ENCODE measurements at places on chromosomes 1 and 21.

DNA sequence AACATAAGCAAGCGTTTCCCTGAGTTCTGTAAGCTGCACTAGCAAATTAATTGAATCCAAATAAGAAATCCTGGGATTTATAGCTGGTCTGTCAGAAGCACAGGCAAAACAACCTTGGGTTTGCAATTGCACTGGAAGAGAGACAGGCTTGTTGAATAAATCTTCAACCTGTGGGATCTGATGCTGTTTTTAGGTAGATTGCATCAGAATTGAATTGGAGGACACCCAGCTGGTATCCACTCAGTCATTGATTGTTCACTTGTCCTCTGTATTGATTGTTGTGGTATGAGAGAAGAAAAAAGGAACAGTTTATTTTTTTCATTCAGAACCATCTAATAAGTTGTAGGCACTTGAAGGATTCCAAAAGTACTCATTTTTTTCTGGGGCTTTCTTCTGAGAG, 497.4 kb downstream of the SIPA1L2 start:
- no peak for DNase-seq

GRCh38 chr21:33155005-33155404, 74.7 kb upstream of the IFNAR2 start:
- DNase-seq, result no peak

GRCh38 chr1:153277852-153278251, 18.4 kb downstream of the LORICRIN start:
- DNase-seq, result no peak

GRCh38 chr21:37987668-37988067, 71.4 kb upstream of the KCNJ6 start:
- no peak for DNase-seq

GRCh38 chr1:197182716-197183115, 36.2 kb upstream of the ASPM start:
- DNase-seq, result no peak

DNA sequence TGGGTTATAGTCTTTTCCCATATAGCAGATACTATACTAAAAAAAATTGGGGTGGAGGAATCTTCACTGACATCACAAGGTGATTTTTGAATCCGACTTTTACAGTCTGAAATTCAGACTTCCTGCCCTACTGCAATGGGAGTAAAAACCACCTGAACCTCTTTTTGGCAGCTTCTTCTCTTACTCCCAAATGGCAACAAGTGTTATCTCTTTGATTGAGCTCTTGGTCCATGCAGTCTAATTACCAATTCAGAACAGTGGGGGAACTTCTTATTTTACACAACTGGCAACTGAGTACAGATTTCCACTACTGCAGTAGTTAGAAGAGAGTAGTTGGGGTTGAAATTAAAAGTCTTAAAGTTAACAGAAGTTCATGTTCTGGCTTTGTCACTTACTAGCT, 62.3 kb downstream of the MACF1 start:
- no peak for DNase-seq

DNA sequence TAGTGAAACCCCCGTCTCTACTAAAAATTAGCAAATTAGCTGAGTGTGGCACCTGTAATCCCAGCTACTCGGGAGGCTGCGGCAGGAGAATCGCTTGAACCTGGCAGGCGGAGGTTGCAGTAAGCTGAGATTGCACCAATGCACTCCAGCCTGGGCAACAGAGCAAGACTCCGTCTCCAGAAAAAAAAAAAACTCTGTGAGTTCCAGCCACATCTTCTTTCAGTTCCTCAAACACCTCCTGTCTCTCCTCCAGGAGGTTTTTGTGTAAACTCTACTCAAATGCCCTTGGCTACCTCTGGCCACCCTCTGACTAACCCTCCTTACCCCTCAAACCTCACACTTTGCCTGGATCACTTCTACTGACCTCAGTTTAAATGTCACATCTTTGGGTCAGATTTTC, 38.1 kb downstream of the RCSD1 start:
- DNase-seq, result no peak

- no peak for DNase-seq
These were observed 51.2 kb downstream of the WLS start for GRCh38 chr1:68181165-68181556.

GRCh38 chr1:17544776-17545350, 5.4 kb downstream of the ARHGEF10L start:
- no peak for DNase-seq

DNA sequence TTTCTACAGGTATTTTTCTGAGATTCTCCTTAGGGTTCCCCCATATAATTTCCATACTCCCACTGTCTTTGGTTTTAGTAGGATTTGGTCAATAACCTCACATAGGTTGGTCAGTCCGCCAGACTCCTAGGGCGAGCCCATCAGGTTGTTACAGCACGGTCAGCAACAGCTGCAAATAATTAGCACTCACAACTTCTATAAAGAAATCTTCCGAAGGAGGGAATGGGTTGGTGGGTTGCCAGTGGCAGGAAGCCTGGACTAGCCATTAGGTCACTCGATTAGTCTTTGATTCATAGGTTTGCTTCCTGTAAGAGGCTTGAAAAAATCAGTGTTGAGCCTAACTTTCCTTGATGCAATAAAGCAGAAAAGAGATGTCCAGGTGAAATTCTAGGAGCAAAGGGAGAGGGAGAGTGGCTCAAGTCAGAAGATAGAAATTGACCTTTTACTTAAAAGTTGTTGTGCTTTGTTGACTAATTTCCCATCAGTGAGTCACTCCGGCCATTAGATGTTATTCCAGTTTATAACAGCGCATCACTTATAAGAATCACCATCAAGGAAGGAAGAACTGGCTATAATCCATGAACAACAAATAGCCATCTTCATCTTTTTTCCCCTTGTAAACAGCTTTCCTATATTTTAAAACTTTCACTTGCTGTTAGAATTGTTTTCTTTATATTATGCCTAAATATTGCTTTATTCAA, 88.3 kb downstream of the TPR start:
- DNase-seq, result no peak

DNA sequence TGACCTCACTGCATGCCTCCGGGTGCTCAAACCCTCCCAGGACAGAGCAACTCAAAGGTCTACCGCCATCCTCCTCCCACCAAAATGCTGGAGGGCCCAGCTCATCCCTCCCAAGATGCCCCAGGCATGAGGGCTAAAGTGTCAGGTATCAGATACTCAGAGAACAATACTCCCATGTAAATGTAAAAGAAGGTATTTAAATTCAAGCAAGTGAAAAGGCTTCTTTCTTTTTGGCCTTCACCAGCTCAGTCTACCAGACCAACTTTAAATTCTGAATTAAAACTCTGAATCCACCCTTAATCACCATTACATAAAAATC, 3.0 kb downstream of the PARP1 start:
- no peak for DNase-seq

DNA sequence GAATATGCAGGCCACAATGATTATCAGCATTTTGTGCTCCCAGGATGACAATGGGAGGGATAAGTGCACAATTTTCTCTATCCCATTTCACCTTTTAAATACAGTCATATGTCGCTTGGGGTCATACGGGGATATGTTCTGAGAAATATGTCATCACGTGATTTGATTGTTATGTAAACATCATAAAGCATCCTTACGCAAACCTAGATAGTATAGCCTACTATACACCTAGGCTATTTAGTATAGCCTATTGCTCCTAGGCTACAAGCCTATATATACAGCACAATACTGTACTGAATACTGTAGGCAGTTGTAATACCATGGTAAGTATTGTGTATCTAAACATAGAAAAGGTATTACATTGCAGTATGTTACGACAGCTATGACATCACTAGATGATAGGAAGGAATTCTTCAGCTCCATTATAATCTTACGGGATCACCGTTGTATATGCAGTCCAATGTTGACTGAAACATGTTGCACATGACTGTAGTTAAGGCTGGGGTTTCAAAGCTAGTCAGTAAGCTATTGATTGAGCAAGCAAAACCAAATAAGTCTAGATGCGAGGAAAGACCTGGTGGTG, 18.9 kb downstream of the RUSC1 start:
- DNase-seq, result no peak

DNA sequence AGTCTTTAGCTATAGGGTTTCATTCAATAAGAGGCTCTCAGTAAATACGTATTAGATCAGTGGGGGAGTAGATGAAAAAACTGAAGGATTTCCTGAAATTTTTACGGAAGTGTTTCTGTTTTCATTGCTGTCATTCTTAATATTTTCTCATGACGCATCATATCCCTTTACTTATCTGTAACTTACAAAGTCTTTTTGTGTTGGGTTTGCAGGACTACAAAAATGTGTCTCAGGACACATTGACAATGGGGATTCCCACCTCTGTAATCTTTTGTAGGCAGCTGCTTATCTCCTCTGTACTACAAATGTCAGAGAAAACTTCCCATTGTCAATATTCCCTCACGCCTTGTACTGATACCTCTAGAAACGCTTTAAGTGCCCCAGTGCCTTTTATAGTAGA, 35.5 kb downstream of the CRP start:
- no peak for DNase-seq

GRCh38 chr1:203036537-203036936, 10.2 kb downstream of the PPFIA4 start:
- no peak for DNase-seq

GRCh38 chr1:114181356-114181755, 27.7 kb upstream of the SYT6 start:
- DNase-seq, result no peak

GRCh38 chr1:75293270-75293669, 159.1 kb downstream of the LHX8 start:
- no peak for DNase-seq

- no peak for DNase-seq
These were observed 61.2 kb downstream of the WNT9A start for GRCh38 chr1:227886503-227886961.

- no peak for DNase-seq
These were observed 635 bp upstream of the MMEL1 start for GRCh38 chr1:2633366-2633935.

DNA sequence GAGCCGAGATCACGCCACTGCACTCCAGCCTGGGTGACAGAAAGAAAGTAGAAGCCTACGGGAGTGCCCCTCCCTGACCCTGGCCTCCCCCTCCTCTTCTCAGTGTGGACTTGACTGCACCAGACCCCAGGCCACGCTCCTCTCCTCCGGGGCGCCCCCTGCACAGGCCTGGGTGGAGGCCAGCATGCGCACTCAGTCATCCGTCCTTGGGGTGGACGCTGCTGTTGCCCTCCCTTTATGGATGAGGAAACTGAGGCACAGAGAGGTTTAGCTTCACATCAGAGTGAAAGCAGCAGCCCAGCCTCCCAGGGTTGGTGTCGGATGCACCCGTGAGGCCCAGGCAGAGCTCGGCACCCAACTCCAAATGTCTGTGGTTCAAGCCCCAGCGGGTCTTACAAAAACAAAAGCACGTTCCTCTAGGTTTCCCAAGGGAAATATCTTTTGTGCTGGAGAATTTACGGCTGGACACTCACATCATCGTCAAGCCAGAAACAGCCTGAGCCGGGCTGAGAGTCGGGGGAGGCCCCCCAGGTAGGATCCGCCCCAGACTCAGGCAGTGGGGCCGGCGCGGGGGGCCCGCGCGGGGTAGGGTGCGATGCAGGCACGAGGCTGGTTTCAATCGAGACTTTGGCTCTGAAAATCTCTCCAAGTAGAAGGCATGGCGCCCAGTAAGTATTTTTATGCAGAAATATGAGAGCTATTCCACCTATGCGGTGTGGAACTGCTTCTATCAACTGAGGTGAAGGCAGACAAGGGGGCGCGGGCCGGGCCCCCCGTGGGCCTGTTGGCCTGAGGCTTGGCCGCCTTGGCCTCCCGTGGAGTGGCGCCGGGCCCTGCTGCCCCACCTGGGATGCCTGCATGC, 36.6 kb downstream of the MORN1 start:
- peak; percentile 39 for DNase-seq

DNA sequence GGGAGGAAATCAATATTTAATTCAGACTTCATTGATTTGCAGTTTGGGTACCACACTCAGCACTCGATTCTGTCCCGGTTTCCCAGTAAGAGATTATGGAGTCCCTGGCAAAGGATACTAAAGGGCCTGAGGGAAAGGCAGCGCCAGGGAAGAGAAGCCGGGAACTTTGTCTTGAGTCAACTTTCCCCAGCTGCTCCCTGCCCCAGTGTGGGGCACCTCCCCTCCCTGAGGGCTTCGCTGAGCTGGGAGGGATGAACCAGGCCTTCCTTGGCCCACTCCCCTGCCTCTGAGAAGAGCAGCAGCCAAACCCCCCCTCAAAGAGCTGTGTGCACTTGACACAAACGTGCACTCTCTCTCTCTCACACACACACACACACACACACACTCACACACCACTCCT, 32.6 kb downstream of the OPTC start:
- DNase-seq, result no peak

- DNase-seq, result no peak
These were observed 33.4 kb upstream of the PTPRC start for GRCh38 chr1:198605406-198605805.

DNA sequence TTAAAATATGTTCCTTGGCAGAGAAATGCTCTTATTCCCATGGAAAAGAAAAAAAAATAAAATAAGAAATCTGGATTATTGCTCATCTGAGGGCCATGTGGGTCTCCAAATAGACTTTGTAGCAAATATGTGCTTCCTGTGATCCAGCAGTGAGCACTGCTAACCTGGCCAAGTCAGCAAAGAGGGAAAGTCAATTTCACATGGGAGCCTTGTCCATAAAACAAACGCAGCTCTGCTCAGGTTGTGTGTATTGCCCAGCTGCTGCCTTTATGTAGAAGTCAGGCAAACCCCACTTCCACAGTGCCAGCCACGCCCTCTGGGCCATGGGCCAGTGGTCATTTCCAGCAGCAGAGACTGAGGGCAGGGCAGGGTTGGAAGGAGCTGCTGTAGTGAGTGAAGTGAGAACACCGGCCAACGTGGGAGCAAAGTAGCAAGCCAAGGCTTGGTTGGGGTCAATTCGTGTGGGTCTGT, 174.3 kb downstream of the LYPLAL1 start:
- peak; percentile 11 for DNase-seq

- DNase-seq, result no peak
These were observed 4.0 kb upstream of the PLCH2 start for GRCh38 chr1:2472109-2472508.

DNA sequence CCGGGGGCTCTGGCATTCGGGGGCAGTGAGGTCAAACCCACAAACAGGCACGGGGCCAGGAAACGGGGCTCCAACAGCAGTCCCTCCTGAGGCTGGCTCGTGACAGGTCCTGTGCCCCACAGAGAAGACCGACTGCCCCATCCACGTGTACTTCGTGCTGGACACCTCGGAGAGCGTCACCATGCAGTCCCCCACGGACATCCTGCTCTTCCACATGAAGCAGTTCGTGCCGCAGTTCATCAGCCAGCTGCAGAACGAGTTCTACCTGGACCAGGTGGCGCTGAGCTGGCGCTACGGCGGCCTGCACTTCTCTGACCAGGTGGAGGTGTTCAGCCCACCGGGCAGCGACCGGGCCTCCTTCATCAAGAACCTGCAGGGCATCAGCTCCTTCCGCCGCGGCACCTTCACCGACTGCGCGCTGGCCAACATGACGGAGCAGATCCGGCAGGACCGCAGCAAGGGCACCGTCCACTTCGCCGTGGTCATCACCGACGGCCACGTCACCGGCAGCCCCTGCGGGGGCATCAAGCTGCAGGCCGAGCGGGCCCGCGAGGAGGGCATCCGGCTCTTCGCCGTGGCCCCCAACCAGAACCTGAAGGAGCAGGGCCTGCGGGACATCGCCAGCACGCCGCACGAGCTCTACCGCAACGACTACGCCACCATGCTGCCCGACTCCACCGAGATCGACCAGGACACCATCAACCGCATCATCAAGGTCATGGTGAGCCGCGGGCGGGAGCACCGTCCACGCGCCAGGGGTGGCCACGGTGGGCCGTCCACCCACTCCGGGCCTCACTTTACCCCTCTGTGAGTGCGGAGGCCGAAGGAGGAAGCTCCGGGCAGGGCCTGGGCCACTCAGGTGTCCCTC, 14.2 kb downstream of the COL6A2 start:
- DNase-seq, result no peak
